IMR-90 (cell line): ENCODE measurements at places on chromosomes 1 and 21. TPM values are rescaled to one million over a fixed set of nuclear protein-coding genes. Genes with fewer than 3 reads are reported as not detected.
A peak's percentile ranks its signal among the peaks of the same experiment; 100 is the strongest.

DNA sequence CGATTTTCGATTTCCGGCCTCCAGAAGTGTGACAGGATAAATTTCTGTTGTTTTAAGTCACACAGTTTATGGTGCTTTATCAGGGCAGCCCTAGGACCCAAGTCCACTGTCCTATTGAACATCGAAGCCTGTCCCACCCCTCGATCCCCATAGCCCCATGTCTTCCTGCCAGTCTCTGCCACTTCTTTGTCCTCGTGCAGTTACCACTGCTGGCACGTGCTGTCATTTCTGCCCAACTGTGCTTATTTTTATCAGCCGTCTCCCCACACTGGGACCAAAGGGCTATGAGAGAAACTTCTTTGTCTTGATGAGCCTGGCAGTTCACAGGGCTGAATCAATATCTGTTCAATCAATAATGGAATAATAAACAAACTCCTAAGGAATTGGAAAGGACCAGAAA lies 146.7 kb downstream of the PSMG1 start:
- H3K4me1 ChIP-seq = peaks cover 2% of the 10 kb centered on the region; the same call in 1 of the 2 replicates
- no peak for DNase-seq
- no peak overlapping the region for H3K4me3 ChIP-seq
- no peaks in the 10 kb centered on the region for H3K36me3 ChIP-seq

GRCh38 chr1:222420633-222421032 lies 127.3 kb downstream of the HHIPL2 start:
- no peak overlapping the region for H3K27ac ChIP-seq
- no peak for DNase-seq
- no peak overlapping the region for H3K4me3 ChIP-seq
- H3K27me3 ChIP-seq = no peaks in the 10 kb centered on the region; the same call in 1 of the 2 replicates

DNA sequence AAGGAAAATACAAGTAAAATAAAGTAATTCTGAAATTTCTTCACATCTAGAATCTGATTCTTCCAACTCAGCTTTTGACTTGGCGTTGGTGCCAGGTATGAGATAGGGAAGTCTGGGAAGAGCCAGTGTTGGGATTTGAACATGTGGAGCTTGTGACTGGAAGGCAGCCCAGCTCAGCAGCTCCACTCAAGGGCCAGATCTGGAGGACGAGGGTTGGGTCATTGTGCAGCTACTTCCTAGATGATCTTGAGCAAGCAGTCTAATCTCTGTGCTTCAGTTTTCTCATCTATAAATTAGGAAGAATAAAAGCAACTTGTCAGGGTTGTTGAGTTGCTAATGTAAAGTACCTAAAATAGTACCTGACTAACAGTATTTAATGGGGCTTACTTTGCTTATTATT lies 5.0 kb downstream of the ADARB1 start:
- peak overlapping the region; percentile 64 for H3K27ac ChIP-seq
- no peak overlapping the region for H3K4me3 ChIP-seq
- H3K36me3 ChIP-seq = peaks cover 27% of the 10 kb centered on the region
- DNase-seq = no peak

- H3K27me3 ChIP-seq = no peaks in the 10 kb centered on the region
- H3K4me1 ChIP-seq = no peaks in the 10 kb centered on the region
- no peak overlapping the region for H3K4me3 ChIP-seq
- no peak for DNase-seq
- H3K27ac ChIP-seq = no peak overlapping the region
- no peaks in the 10 kb centered on the region; the same call in 1 of the 2 replicates for H3K36me3 ChIP-seq
Measured at GRCh38 chr1:70195342-70195741, 10.0 kb downstream of the LRRC40 start.

GRCh38 chr1:173383351-173383750 lies 93.8 kb upstream of the PRDX6 start:
- H3K4me3 ChIP-seq = no peak overlapping the region
- H3K27ac ChIP-seq = no peak overlapping the region
- H3K27me3 ChIP-seq = no peaks in the 10 kb centered on the region
- no peaks in the 10 kb centered on the region for H3K36me3 ChIP-seq

- no peak overlapping the region for H3K4me3 ChIP-seq
- H3K36me3 ChIP-seq = no peaks in the 10 kb centered on the region
Measured at GRCh38 chr1:209326831-209327230, 256.7 kb upstream of the CAMK1G start.

DNA sequence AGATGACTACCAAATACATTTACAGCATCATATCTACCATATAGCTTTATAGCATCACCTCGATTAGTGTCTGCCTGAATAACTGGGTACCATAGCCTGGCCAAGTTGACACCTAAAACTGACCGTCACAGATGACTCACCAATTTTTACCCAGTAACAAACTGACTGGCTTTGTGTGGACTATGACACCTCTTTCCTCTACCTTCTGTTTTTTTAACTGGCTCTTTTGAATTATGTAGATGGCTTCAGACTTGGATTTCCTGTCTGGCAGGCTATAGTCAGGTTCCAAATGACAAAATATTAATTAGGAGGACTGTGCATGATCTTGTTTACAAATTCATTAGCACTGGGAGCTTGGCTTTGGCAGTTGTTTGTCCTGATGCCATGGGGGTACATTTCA lies 360.3 kb downstream of the TGFB2 start:
- DNase-seq = peak; percentile 22
- no peaks in the 10 kb centered on the region for H3K36me3 ChIP-seq
- H3K4me3 ChIP-seq = no peak overlapping the region
- H3K27me3 ChIP-seq = no peaks in the 10 kb centered on the region

- H3K4me3 ChIP-seq = no peak overlapping the region
- H3K36me3 ChIP-seq = no peaks in the 10 kb centered on the region
- H3K27ac ChIP-seq = no peak overlapping the region
- peaks cover 3% of the 10 kb centered on the region for H3K27me3 ChIP-seq
- DNase-seq = no peak
Measured at GRCh38 chr1:167196166-167196565, 24.5 kb upstream of the POU2F1 start.

GRCh38 chr1:183676586-183677189 lies 23.6 kb upstream of the APOBEC4 start:
- no peaks in the 10 kb centered on the region for H3K27me3 ChIP-seq
- peak; percentile 74 for DNase-seq

- DNase-seq = peak; percentile 80
- H3K4me3 ChIP-seq = no peak overlapping the region
Measured at GRCh38 chr1:165895451-165895871, 68.0 kb downstream of the UCK2 start.

DNA sequence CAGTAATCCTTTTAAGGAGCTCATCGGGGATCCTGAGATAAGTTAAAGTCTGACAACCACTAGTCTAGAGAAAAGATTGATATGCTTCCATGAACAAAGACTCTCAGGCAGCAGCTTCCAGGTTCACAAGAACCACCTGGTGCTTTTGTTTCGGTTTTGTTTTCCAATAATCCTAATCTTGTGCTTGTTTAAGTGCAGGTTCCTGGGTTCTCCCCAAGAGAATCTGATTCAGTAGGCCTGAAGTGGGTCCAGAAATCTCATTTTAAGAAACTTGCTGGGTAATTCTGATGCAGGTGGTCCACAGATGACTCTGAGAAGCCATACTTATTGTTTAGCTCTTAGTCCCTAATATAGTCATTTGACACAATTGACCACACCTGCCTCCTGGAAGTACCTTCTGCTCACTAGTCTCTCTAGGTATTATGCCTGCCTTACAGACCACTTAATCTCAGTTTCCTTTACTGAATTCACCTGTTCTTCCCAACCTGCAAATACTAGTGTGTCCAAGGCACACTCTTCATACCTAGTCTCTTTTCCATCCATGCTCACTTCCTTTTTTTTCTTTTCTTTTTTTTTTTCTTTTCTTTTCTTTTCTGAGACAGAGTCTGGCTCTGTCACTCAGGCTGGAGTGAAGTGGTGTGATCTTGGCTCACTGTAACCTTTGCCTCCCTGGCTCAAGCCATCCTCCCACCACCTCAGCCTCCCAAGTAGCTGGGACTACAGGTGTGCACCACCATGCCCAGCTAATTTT lies 20.5 kb upstream of the FRRS1 start:
- H3K4me1 ChIP-seq = no peaks in the 10 kb centered on the region
- DNase-seq = no peak
- no peaks in the 10 kb centered on the region for H3K36me3 ChIP-seq
- H3K27me3 ChIP-seq = no peaks in the 10 kb centered on the region; the same call in 1 of the 2 replicates
- H3K4me3 ChIP-seq = no peak overlapping the region

DNA sequence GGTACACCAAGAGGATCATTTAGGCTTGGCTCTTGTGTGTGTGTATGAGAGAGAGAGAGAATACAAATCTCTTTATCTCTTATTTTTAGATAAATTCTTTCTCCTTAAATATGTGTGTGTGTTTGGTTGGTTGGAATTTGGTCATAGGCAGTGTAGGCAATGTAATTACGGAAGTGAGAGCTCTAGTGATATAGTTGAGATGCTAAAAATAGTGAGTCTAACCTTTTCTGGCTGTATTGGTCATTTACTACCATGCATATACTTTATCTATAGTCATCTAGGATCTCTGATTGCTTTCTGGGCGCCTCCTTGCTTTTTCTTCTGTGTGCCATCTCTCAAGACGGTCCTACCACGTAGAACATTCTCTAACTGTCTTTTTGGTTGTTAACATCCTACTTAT lies 250.2 kb downstream of the NUF2 start:
- no peak overlapping the region for H3K27ac ChIP-seq
- H3K4me1 ChIP-seq = no peaks in the 10 kb centered on the region
- H3K27me3 ChIP-seq = no peaks in the 10 kb centered on the region

- H3K27ac ChIP-seq = no peak overlapping the region
- no peaks in the 10 kb centered on the region for H3K36me3 ChIP-seq
- no peak overlapping the region for H3K4me3 ChIP-seq
- no peaks in the 10 kb centered on the region for H3K4me1 ChIP-seq
- DNase-seq = no peak
- peaks cover 15% of the 10 kb centered on the region for H3K27me3 ChIP-seq
Measured at GRCh38 chr1:84912726-84913554, 19.9 kb upstream of the LPAR3 start.

DNA sequence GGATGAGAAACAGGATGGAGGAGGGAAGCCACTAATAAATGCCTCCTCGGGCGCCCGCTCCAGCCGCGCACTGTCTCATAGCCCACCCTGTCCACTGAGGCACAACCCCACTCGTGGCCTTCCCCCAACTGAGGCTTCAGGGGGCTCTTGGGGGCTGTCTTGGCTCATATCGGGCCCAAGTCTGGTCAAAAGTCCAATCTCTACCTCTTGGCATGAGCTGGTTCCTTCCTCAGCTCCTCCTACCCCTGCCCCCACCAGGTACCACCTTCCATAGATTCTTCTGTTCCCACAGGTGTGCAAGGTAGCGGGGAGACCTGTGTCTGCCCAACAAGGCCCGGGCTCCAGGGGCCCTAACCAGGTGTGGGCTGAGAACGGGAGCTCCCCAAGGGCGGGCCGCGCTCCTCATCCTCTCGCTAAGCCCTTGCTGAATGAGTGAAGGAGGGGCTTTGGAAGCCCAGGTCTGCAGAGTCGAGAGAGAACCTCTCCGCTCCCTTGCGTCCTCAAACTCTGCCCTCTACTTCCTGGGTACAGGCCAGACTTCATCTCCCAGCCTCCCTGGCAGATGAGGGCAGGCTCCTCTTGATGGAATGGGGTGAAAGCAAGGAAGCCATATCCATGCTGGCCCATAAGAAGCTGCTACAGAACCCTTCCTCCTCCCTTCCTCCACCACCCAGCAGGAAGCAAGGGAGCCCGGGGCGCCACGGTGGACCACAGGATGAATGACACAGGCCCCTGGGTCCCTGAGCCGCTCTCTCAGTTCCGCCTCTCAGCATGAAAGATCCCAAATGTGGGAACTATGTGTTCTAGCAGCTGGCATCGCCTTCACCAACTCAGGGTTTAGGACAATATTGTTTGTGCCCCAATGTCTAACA lies 74.7 kb downstream of the PSMG1 start:
- no peak for DNase-seq
- H3K36me3 ChIP-seq = no peaks in the 10 kb centered on the region
- 0 out of 2 replicates have a peak, but pooled peaks cover 2% of the 10 kb centered on the region for H3K27me3 ChIP-seq
- no peak overlapping the region for H3K27ac ChIP-seq

GRCh38 chr1:116254776-116255175 lies 118.3 kb upstream of the ATP1A1 start:
- no peak overlapping the region for H3K27ac ChIP-seq
- no peaks in the 10 kb centered on the region for H3K36me3 ChIP-seq
- no peaks in the 10 kb centered on the region for H3K4me1 ChIP-seq
- no peak overlapping the region for H3K4me3 ChIP-seq

DNA sequence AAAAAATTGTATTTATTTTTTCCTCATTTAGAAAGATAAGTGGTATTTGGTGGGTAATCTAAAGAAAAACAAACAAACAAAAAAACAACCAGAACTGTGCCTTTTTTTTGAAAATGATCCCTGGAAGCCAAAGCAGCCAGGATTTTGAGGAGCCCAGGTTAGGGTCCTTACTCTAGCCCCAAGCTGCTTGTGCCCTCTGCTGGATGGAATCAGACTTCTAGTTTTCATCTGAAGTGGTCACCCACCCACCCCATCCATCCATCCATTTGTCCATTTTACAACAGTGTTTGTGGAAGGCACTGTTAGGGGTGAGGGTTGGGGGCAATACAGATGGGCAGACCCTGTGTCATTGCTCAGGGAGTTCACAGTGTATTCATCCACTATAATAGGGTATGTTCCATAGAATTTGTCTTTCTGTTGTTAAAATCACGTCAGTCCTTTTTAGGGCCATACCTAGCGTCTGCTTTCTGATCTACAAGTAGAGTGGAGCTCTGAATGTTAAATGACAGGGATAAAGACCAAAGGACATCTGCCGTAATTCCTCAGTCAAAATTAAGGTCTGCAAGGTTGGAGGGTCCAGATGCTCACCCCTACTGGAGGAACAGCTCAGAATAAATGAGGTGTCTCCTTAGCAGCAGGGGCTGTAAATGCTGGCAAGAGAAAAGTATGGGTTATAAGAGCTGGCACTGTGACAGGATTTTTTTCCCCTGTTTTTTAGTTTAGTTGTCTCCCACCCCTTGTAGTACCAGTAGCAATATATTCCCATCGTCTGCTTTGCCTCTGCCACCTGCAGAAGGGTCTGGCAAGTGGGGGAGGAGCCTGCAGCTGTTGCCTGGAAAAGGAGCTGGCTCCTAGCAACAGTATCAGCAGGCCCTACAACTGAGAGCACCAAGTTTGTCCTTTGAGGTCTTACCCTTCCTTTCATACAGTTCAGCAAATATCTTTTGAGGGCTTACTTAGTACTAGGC lies 3.2 kb downstream of the LRRC42 start:
- H3K27me3 ChIP-seq = no peaks in the 10 kb centered on the region
- H3K27ac ChIP-seq = no peak overlapping the region
- peaks cover 10% of the 10 kb centered on the region for H3K4me1 ChIP-seq
- H3K4me3 ChIP-seq = no peak overlapping the region
- DNase-seq = peak; percentile 51
- peaks cover 12% of the 10 kb centered on the region for H3K36me3 ChIP-seq

The MAP10 gene
- total RNA-seq = 1.1 TPM in 2 replicates

The MIXL1 gene
- total RNA-seq = not detected in 2 replicates

The COL11A1 gene
- total RNA-seq = 5.2 and 10.0 TPM in 2 replicates

The RPE65 gene
- total RNA-seq = under 0.01 TPM in 1 of 2 replicates, not detected in the other

The PDPN gene
- total RNA-seq = not detected in 2 replicates

The AADACL3 gene
- total RNA-seq = not detected in 2 replicates
